Hindlimb muscle (tissue), 1 donor: ENCODE measurements at places on chromosomes 16 and 17.

DNA sequence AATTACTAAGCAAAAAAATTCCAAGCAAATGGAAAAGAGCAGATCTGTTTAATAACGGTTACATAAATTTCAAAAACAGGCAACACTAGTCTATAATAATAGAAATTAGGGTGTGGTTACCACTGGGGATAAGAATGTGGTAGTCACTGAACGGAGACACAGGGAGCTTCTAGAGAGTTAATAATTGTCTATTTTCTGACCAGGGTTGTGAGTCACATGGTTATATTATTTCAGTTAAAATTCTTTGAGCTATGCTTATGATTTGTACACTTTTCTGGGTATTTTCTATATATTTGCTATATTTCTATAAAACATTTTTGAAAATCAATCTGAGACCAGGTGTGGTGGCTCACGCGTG is 433.9 kb upstream of the MAF start:
- no peak for DNase-seq

GRCh38 chr16:78353640-78354275 is 254.3 kb downstream of the WWOX start:
- DNase-seq = no peak

- DNase-seq = no peak
Observed at GRCh38 chr16:67409631-67410030, 6.6 kb downstream of the ZDHHC1 start.

- no peak for DNase-seq
Observed at GRCh38 chr16:23064639-23065038, 84.6 kb downstream of the USP31 start.

GRCh38 chr16:76976101-76976500 is 214.9 kb upstream of the MON1B start:
- DNase-seq = no peak

DNA sequence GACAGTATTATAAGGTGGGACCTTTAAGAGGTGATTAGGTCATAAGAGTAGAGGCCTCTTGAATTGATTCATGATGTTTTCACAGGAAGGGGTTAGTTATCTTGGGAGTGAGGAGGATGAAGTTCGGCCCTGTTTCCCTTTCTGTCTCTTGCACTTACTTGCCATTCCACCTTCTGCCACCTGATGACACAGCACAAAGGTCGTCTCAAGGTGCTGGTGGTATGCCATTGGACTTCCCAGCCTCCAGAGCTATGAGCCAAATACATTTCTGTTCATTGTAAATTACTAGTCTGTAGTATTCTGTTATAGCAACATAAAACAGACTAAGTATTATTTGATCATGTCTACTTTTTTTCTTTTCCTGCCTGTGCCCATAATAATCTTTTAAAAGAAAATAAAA is 23.5 kb downstream of the CHD9 start:
- DNase-seq = no peak

- no peak for DNase-seq
Observed at GRCh38 chr16:71635632-71636031, 9.6 kb downstream of the MARVELD3 start.

- DNase-seq = no peak
Observed at GRCh38 chr17:17834974-17835373, 1.8 kb downstream of the SREBF1 start.

DNA sequence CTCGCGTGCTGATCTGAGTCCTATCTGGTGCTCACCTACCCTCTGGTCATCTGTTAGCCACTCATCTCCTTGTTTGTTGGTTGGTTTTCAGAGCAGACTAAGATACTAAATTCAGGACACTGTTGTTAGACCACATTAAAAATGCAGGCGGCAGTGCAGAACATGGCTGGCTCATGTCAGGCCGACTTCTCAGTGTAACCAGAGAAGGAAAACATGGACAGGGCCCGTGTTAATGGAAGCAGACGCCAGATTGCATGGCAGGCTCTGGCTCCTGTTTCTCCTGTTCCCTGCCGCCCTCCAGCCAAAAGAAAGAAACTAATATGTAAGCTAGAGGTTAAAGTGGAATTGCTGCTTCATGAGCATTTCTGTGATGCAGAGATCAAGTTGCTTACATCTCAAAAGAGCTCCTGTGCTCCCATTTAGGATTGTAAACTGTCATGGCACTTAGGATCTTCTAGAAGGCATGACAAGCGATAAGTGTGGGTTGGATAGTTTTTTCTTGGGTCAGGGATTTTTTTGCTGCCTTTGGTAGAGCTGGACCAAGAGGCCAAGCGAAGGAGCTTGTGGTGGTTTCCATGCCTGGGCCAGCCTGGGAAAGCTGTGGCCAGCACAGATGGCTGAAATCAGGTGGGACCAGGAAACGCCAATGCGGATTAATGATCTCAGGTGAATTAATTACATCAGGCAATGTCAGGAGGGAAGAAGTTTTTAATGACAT is 56.1 kb downstream of the YPEL2 start:
- no peak for DNase-seq

DNA sequence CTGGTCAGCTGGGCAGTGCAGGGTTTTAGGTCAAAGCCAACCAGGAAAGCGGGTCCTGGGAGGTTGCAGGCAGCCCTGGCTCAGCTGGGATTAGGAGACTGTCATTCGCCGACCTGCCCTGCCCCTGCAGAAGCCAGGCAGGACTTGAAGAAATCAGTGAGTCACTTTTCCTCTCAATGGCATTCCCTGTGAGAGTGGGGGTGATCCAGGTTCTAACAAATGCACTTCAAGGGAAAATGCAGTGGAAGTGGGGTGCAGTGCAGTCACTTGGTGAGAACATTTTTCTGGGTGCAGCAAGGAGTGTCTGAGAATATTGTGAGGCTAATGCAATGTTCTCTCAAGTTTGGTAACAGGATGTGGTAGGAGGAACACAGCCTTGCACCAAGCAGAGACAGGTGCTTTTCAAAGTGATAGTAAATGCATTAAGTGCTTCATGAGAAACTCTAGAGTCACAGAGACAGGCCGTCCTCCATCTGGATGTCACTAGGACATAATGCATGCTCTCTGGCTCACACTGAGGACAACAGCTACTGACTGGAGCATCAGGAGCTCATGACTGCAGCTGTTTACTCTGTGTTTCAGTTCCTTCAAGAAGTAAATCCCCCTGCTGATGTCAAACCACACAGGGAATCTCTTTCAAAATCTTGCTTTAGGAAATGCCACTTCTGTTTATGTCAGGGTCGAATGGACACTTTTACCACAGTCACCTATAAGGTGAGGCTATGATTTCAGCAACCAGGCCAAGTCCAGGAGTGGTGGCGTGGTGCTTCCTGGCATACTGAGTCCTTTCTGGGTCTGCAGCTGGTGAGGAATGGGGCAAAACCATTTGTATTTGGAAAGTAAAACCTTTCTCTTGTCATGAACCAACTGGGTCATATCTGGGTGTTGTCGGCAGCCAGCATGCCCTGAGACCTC is 16.7 kb downstream of the CDK5R1 start:
- no peak for DNase-seq
